ENCODE measurements at places on chromosomes 7 and 10.

DNA sequence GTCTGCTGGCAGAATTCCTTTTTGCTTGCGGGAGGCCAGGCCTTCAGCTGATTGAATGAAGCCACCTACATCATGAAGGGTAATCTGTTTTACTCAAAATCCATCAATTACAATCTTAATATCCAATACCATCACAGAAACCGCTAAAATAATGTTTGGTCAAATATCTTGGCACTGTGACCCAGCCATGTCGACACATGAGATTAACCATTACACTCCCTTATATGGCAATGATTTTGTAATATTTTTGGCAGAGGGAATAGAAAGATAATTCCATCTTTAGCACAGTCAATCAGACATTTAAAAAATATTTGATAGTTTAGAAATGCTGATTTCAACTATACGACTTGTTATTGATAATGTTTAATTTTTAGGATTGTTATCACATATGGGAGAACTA lies 36.5 kb upstream of the SLC39A12 start:
- no peak for DNase-seq

GRCh38 chr10:102726274-102726673 lies 11.8 kb downstream of the SFXN2 start:
- no peak for DNase-seq

- DNase-seq = no peak
These were observed 30.6 kb upstream of the IKZF1 start for GRCh38 chr7:50273870-50274269.

DNA sequence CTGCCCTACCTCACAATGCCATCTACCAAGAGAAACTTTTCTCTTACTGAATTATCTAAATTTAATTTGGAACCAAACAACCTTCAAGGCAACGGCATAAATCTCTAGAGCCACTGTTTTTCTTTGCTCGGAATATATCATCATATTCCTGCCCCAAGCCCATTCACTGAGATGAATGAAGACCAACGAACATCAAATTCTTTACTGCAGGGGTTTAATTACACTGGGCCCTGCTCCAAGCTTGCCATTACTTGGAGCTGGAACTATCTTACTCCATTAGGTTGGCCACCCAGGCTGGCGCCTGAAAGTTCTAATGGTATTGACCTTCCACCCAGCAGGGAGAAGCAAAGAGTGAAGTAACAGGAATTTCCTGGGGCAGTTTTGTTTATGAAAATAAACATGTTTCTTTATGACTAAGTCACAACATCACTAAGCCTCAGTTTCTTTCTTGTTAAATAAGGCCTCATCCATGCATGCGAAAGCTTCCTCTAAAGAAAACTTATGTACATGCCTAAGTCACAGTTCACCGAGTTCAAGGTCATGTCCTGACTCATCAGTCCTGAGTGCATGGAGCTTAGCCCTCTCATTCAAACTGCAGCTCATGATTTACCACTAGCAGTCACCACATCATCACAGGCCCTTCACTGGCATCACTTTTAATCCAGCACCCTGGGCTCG lies 42.1 kb upstream of the ANAPC16 start:
- DNase-seq = no peak

GRCh38 chr7:129827467-129827990 lies 125.2 kb downstream of the UBE2H start:
- no peak for DNase-seq

GRCh38 chr10:35398355-35398754 lies 62.0 kb downstream of the CCNY start:
- DNase-seq = no peak

- DNase-seq = no peak
These were observed 40.8 kb upstream of the HECW1 start for GRCh38 chr7:43071604-43072003.

GRCh38 chr10:50604049-50604640 lies 19.6 kb downstream of the SGMS1 start:
- no peak for DNase-seq

DNA sequence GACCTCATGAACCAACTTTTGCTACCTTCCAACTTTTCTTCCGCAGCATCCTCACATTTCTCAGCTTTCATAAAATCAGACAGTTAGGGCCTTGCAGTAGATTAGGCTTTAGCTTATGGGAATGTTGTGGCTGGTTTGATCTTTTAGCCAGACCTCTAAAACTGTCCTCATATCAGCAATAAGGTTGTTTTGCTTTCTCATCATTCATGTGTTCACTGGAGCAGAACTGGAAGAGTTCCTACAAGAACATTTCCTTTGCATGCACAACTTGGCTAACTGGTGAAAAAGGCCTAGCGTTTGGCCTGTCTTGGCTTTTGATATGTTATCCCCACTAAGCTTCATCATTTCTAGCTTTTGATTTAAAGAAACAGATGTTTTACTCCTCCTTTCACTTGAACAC lies 130.0 kb upstream of the LRRTM3 start:
- DNase-seq = no peak
